ENCODE measurements at places on chromosomes 6 and 20.
A peak's percentile ranks its signal among the peaks of the same experiment; 100 is the strongest.

DNA sequence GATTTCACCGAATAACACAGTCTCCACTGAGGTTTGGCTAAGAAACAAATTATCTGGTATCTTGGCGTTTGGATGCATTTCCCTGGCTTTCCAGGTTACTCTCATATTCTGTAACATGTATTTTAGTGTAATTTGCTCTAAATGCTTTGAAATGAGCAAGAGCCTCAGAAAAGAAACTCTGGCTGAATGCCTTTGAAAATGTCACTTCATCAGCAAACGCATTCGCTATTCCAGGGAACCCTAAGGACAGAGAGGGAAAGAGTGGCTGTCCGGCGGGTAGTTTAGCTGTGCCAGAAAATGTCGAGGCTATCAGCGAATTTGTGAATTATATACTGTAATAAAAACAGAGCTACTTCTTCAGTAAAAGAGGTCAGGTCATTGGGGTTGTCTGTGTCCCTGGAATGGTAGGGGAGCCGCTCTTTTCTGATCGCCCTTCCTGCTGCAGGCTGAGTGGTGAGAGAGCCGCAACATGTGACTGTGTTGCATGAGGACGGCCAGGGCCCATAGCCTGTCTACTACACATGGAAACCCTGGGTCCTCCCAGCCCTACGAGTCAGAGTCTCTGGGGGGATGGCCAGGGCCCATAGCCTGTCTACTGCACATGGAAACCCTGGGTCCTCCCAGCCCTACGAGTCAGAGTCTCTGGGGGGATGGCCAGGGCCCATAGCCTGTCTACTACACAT, 57.3 kb downstream of the SMOC2 start:
- DNase-seq: no peak

GRCh38 chr20:2659547-2659946, 4.5 kb downstream of the IDH3B start:
- DNase-seq: no peak

DNA sequence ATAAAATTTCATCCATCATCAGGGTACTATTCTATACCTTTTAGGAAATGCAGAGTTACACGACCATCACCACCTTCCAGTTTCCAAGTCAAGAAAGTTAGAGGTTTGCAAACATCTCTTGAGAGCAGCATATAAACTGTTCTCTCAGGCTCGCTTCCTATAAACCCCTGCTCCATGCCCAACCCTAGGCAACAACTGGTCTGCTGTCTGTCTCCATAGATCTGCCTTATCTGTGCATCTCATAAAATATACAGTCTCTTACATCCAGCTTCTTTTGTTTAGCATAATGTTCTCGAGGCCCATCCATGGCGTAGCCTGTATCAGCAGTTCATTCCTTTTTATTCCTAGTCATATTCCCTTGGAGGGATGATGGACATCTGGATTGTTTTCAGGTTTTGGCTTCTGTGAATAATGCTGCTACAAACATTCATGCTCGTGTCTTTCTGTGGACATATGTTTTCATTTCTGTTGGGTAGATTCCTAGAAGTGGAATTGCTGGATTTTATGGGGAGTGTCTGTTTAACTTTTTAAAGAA, 6.1 kb downstream of the PTPRT start:
- DNase-seq: no peak

DNA sequence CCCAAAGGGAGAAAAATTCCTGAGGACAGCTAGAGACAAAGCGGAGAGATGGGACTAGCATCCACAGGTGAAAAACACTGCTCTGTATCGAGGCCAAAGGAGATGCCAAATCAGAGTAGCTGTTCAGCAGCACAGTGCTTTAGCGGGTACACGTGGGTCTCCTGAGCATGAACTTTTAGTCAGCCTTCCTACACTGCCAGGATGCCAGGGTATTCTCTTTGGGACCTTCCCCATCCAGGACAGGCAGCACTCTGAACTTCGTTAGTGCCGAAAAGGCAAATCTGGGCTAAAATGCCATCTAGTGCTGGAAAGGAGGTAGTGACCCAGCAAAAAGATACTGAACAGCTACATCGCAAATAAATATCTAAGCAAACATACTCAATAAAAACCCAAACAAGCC, 64.9 kb downstream of the C6orf58 start:
- DNase-seq: peak; percentile 22

DNA sequence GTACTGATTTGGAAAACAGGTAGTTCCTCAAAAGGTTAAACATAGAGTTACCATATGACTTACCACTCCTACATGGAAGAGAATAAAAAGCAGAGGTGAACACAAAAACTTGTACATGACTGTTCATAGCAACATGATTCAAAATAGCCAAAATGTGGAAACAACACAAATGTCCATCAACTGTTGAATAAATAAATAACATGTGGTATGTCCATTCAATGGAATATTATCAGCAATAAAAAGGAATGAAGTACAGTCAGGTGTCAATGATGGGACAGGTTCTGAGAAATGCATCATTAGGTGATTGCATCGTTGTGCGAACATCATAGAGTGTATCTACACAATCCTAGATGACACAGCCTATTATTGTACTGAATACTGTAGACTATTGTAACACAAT, 35.3 kb downstream of the NOL4L start:
- DNase-seq: no peak

- no peak for DNase-seq
These were observed 329.1 kb upstream of the RUNX2 start for GRCh38 chr6:44999066-44999465.

GRCh38 chr20:50464026-50464724, 46.0 kb upstream of the PTPN1 start:
- no peak for DNase-seq

DNA sequence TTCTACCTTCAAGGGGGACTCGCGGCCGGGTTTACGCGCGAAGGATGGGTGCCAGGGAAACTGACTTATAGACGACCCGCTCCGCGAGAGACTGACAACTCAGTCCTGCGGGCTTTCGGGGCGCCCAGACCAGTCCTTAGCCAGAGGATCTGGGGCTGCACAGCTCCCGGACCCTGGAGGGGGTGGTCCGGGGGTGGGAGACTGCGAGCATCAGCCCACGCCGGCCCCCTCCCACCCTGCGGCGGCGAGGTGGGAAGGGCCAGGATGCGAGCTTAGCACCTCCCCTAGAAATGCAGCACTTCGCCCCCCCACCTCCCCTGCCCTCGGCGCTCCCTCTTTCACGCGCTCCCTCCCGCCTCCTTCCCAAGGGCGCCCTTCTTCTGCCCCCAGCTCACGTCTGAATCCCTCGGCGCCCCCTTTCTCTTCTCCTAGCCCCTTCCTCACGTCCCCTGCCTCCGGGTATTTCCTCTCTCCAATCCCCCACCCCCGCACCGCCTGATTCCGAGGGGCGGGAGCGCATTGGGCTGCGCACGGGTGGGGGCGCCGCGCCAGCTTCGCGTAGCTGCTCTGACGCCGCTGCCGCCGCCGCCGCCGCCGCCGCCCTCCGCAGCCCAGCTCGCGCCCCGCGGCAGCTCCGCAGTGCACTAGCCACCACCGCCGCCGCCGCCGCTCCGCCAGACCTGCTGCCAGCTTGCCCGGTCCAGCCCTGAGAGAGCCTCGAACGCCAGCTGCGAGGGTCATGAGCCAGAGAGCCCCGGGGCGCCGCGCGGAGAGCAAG, at the start of gene SLC32A1:
TSS of gene SLC32A1 (plus strand) at position 639 of the 778 bp plus-strand sequence. CDS start 239 bp downstream, outside the sequence.
- DNase-seq: no peak

DNA sequence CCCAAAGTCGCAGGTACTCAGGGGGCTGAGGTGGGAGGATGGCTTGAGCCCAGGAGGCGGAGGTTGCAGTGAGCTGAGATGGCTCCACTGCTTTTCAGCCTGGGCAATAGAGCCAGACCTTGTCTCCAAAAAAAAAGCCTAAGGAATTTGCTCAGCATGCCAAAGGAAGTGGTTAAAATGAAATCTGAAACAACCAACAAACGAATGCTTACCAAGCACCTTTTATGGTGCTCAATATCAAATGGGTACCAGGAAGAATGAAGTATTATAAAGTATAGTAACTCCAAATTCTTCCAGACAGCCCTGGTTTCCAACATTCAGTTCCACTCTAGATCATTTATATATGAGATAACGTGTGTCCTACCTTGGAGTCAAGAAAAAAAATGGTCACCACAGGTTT, 14.0 kb downstream of the GMDS start:
- no peak for DNase-seq

GRCh38 chr6:50128420-50129005, 78.8 kb upstream of the DEFB112 start:
- peak; percentile 4 for DNase-seq

- DNase-seq: no peak
These were observed 2.2 kb downstream of the TFAP2A start for GRCh38 chr6:10412461-10413261.

GRCh38 chr20:25397821-25398220, 7.2 kb upstream of the ABHD12 start:
- DNase-seq: no peak

DNA sequence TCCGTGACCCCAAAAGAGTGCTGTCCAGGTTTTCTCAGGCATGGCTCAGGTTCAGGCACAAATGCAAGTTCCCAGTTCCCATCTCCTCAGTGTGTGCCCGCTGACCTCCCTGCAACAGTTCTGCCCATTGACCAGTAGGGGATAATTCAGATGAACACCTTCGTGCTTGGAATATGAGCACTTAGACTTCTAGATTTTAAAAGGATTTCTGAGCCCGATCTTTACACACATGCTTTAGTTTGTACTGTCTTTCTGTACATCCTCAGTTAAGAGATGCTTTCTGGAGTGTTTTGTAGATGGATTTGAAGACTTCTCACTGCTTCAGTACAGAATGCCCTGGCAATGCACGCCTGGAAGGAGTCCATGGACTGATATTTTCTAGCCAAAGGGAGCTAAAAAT, 239.6 kb upstream of the PLCB4 start:
- DNase-seq: no peak

GRCh38 chr20:21315138-21315537, 12.0 kb downstream of the XRN2 start:
- no peak for DNase-seq

DNA sequence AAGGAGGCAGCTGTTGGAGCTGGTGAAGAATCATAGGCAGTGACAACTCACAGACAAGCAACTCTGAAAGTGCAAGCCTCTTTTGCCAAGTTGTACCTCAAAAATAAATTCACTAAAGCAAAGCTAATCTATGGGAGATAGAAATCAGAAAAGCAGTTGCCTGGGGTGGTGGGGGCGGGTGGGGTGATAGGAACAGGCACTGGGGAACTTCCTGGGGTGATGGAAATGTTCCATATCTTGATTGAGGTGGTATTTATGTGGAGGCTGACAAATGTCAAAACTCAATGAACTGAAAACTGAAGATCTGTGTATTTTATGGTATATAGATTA, 52.4 kb downstream of the ATP9A start:
- DNase-seq: no peak

GRCh38 chr6:31081872-31082271, 30.5 kb downstream of the C6orf15 start:
- DNase-seq: no peak

DNA sequence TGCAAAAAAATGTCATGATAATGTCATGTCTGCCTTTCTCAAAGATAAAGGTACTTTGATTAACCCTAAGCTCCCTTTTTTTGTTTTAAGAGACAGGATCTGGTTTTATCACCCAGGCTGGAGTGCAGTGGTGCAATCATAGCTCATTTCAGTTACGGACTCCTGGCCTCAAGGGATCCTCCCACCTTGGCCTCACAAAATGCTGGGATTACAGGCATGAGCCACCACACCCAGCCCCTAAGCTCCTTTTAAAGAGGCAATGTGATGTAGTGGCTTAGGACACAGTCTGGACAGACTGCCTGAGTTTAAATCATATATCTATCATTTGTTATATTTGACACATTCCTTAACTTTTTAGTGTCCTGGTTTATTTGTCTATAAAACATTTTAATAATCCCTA, 77.0 kb downstream of the FLRT3 start:
- DNase-seq: no peak

- DNase-seq: peak; percentile 30
These were observed 143.7 kb downstream of the RALGAPA2 start for GRCh38 chr20:20568604-20569205.

GRCh38 chr20:42678895-42679294, 510.8 kb downstream of the PTPRT start:
- no peak for DNase-seq

DNA sequence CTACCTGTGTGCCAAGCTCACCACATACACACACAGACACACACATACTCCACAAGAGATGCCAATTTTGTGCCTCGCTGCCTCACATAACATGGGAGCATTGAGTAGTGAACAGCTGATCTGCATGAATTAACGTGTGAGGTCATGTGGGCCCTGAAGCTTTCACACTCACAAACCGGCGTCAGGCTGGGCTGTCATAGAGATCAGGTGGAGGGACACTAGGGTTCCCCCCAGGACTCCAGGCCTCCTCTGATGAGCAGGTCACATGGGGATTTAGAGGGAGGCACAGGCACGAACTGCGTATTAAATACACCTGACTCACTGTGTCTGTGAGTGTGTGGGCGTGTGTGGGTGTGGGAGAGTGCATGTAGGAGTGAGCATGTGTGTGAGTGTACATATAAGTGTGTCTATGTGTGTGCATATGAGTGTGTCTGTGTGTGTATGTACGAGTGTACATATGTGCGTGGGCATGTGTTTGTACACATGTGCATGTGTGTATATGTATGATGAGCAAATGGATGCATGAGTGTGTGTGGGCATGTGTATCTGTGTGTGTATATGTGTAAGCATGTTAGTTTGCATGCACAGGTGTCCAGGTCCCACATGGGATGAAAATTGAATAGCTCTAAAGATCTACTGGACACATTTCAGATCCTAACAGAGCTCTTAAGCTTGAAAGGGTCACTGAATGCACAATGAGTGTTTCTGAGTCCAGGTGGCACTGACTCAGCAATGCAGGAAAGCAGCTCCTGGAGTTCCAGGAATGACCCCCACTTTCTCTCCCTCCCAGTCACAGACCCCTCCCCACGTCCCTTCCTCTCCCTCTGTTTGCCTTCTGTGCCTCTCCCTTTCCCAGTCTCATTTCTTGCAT, 336.6 kb downstream of the PREX1 start:
- DNase-seq: no peak

Data from fibroblast of the conjunctiva (primary cell).